ENCODE measurements at places on chromosomes 3 and 15.

DNA sequence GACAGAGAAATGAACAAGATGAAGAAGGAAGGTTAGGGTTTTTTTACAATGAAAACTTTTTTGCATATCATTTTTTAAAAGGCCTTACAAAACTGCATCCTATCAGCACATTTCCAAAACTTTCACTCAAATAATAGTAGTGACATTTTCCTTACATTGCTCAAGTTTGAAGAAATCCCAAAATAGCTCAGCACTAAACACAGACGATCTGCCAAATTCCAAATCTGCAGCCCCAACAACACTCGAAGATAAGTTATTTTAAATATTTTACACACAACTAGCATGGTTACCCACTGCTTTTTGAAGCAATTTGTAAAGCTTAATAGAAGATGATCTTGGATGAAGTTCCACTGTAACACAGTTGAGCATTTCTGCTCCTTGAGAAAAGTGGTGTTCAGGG lies 535.6 kb upstream of the ALCAM start:
- DNase-seq = no peak

GRCh38 chr15:62966294-62967078 lies 76.1 kb upstream of the TPM1 start:
- no peak for DNase-seq

GRCh38 chr15:79378394-79379109 lies 53.6 kb upstream of the MINAR1 start:
- no peak for DNase-seq

DNA sequence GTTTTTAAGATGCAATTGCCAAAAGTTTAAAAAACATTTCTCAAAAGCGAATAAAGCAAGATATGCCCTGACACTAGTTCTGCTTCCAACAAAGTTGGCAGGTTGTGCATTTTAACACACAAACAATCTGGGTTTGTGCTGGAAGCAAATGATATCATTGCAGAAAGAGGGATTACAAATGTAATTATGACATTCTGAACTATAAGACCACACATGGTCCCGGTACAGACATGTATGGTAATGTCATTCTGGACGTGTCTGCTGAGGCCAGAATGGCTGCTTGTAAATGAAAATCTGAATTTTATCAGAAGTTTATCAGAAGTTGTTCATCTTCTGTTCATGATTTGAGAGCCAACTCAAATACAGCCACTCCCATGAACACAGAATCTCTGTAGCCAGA lies 10.7 kb downstream of the TMC3 start:
- no peak for DNase-seq

DNA sequence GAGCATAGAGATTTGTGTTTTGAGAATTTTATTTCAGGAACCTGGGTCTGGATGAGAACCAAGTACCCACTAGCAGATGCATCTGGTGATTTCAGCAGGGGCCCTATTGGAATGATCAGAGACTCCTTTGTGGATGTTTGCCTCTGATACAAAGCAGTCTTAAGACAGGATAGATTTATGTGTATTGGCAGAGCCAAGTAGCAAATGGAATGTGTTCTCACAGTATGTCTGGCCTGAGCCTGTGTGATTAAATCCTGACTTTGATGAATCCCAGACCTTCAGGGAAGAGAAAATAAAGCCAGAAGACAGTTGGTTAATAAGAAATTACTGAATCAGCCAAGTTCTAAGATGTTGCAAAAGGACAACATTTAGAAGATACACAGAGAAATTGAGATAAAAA lies 755.5 kb upstream of the SEMA6D start:
- DNase-seq = no peak
